Progenitor cell of endocrine pancreas (in vitro differentiated cells): ENCODE measurements at places on chromosomes 2 and 18.

DNA sequence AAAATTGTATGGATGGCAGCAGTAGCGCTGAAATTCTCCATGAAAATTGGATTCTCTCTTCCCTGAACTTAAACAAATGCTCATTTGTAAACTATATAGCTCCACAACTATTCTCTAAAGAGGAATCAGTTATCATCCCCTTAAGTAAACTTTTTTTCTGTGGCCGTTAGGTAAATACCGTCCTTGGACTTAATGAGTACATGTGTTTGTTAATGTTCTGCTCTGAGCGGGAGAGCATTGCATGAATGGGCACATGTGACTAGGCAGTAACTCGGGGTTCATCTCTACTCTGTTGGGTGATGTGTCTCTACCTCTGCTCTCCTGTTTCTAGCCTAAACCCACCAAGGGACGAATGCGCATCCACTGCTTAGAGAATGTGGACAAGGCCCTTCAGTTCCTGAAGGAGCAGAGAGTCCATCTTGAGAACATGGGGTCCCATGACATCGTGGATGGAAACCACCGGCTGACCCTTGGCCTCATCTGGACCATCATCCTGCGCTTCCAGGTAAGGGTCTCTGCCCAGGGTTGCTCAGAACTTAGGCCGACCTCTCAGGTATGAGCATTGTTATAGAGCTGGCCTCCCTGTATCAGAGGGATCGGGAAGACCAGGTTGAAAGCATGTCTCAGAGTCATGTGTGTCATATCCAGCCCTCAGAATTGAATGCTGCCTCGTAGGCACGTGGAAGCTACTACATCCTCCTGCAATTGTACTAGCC is 111.5 kb upstream of the EML6 start:
- DNase-seq = no peak

DNA sequence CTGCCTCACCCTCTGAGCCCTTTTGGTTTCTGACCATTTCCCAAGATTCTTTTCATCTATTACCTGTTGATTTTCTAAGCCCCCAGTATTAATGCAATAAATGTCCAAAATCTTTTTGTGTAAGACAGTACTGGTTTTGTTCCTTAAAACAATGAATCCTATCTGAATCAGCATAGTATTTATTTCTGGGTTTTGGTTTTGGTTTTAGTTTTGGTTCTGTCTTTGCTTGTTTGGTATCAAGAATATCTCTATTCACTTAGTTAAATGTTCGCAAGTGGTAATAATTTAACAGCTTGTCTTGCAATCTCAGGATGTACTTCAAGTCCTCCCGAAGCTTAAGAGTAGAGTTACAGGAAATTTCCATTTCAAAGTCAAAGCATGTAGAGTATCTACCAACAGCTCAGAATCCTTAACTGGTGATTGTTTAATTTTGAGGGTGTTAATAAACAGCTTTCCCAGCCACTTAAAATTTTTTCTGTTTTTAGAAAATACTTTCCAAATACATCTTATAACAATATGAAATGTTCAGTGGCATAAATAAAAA is 67.7 kb upstream of the NEDD4L start:
- DNase-seq = no peak

GRCh38 chr2:117850015-117850414 is 35.5 kb downstream of the DDX18 start:
- DNase-seq = no peak

- DNase-seq = no peak
These were observed 155.5 kb downstream of the CD8B2 start for GRCh38 chr2:106642679-106643078.

DNA sequence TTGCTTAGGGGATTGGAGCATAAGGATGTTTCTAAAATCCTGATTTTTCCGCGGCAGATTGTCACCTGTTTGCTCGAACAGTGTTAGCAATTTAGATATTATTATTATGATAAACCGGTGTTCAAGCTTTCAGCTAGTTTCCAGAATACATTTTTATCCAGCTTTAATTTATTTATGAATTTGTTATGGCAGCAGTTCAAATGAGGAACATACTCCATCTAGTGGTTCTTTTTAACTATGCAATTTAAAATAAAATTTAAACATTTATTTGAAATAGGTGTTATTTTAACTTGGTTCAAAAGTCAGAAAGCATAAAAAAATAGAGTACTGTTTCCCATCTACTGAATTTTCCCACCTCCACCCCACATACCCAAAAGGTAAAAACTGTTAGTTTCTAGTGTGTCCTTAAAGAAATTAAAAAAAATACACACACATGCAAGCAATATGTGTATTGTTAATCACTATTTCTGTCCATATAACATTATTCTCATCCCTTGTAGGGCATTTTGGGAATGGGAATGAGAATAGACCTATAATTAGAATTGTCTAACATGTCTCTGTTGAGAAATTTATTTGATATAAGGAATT is 23.2 kb downstream of the ACOXL start:
- no peak for DNase-seq

GRCh38 chr18:30945761-30946160 is 96.8 kb downstream of the DSC3 start:
- DNase-seq = no peak

GRCh38 chr2:121818546-121818945 is 63.1 kb downstream of the TSN start:
- no peak for DNase-seq

DNA sequence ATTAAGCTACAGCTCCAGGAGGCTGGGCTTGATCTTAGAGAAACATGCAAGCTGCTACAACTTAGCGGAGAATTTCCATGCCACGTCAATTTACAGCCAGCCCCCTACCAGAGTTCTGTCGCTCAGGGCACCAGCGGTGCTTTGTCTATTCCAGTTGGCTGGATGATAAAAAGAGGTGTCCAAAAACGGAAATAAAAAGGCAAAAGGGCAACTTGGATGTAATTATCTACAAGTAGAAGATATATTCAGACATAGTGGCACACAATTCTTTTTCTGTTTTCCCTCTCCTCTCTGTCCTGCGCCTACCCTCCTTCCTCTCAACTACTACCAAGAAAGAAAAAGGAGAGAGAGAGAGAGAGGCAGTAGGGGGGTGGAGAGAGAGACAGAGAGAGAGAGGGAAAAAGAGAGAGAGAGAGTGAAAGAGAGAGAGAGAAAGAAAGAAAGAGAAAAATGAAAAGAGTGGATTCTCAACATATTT is 363 bp upstream of the RFTN2 start:
- DNase-seq = no peak

DNA sequence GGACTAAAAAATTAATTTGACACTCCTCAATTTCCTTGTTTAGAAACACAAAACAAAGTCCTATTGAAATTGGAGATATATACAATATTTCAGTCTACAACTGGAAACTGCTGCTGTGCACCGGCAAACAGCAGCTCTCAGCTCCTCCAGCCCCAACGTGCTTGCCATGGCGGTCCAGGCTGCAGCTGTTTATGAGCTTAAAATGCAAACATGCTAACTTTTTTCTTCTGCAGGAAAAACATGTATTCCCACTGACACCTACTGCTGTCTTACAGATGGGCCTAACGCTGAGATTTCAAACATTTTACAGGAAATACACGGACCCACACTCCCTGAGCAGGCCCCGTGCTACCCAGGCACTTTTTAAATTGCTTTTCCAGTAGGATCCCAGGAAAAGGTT is 195.5 kb downstream of the BCL11A start:
- DNase-seq = no peak

DNA sequence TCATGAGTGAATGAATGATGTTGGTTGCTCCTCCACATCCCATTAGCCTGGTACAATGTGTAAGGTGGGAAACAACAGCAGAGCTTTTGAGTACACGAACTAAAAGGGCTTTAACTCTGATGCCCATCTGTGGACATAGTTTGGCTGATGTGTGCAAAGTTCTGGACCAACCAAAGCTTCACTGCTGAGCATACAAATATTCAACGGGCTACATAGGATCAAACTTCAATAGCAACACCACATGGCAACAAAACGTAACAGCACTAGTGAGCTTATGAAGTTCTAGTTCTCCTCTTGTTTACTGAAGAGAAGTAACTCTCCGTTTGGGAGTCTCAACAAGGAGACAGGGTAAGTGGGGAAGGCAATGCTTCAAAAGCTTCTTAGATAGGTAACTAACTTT is 20.4 kb downstream of the STAM2 start:
- no peak for DNase-seq

GRCh38 chr2:64312622-64313397 is 141.2 kb upstream of the LGALSL start:
- DNase-seq = no peak

DNA sequence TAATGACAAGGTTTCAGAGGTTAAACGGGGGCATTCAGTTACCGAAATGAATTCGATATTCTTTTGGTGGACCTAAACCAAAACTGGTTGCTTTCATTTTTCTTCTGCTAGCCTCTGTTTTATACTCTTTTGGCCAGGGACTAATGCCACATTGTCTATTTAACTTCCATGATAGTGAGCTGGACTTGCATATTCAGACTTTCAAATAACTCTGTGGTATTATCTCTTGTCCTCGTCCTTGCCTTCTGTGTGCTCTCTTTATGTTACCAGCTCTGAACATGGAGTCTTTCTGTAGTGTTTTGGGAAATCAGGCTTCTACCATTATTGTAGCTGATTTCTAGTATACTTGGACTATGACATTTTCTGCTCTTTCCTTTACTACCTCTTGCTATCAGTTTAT is 75.1 kb downstream of the CCDC102B start:
- no peak for DNase-seq

DNA sequence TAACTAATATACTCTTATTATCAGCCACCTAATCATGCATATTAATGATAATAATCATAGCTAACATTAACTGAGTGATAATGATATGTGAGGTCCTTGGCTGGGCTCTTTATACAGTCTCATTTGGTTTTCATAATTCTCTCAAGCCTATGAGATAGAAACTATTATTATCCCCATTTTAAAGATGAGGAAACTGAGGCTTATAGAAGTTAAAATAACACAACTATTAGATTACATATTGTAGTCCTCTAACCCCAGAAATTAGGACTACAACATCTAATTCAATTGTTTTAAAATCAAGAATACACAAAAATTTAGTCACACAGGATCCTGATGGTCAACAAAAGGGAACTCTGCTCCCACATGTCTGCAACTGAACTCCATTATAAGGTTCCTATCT is 83.6 kb upstream of the ITGB6 start:
- no peak for DNase-seq

- DNase-seq = no peak
These were observed 33.6 kb upstream of the VWC2L start for GRCh38 chr2:214377286-214377624.

DNA sequence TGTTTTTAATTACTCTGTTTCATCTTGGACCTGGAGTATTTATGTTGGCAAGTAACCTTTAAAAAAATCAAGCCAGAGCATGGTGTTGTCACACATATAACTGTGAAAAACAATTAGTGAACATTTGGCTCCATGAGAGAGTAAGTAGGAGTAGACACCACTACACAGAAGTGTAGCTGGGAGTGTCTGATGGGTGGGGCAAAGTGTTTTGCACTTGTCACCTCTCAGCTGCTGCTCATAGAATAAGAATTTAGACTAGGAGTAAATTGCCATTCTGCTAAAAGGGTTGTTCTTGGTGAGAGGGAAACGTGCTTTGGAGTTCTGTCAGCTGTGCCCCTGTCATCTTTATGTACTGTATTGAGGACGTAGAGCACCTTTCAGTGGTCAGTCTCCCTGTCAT is 114.5 kb downstream of the TTC27 start:
- DNase-seq = no peak

DNA sequence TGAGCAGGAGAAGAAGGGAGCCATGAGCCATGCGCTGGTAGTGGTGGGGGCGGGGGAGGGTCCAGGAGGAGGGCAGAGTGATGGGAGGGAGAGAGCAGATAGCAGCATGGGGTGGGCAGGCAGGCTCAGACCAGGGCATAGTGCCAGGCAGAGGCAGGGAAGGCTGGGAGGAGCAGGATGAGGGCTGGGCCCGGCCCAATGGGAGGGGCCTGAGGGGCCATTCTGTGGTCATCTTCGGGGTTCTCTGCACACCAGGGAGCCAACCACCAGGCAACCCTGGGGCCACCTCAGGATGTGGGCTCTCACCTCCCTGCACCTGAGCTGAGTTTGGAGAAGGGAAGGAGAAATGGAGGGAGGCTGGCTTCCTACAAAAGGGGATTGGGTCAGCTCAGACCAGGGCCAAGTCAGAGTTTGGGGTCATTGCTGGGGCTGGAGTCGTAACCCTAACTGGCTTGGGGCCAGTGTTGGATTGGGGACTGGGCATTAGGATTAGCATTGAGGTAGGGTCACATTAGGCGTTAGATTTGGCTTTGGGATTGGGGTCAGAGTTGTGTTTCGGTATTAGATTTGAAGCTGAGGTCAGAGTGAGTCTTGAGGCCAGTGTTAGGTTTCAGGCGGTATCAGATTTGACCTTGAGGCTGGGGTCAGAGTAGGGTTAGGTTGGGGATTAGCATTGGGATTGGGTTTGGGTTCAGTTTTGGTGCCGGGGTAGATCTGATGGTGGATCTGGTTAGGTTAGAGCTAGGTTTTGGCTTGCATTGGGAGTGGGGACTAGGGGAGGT is 11.2 kb downstream of the VIL1 start:
- no peak for DNase-seq

GRCh38 chr2:151833984-151834383 is 5.8 kb upstream of the ARL5A start:
- DNase-seq = no peak

GRCh38 chr18:47944972-47945852 is 14.8 kb upstream of the SMAD2 start:
- no peak for DNase-seq
